ENCODE measurements at places on chromosomes 2 and 18. TPM values are rescaled to one million over a fixed set of nuclear protein-coding genes. Genes with fewer than 3 reads are reported as not detected.

DNA sequence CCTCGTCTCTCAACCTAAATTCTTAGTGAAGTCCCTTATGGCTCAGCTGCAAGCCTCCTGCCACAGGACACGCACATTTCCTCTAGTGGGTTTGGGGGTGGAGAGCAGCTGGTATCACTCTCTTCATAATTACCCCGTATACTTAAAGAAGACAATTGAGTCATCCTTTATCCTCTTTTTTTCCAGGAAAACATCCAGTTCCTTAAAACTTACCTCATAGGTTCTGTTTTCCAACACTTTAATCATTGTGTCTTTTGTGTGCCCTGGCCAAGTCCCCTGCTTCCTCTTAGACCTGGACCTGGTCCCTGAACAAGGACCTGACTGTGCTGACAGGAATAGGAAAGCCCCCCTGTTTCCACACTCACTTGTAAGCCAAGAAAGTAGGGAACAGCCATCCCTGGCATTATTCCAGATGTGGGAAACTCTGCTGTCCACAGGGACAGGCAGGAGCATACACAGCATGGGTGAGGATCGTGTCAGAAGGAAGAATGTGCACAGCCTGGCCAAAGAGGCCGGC, 42.3 kb upstream of the MYO1B start:
- peak; percentile 34 for DNase-seq

DNA sequence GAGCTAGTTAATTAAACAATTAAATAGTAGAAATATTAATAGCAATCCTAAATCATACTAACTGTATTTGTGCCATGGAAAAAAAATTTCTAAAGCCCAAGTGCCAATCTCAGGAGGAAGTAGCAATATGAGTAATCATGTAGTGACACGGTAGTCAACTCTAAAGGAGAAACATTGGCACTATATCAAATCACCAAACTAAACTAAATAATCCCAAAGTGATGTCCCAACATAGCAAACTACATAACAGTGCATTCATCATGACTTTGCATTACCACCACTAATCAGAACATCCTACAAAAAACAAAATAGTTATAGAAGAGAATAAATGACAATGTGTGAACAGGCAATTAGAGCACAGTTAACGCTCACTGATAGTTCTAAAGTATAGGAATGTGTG, 195.1 kb downstream of the EXOC6B start:
- DNase-seq, result no peak

DNA sequence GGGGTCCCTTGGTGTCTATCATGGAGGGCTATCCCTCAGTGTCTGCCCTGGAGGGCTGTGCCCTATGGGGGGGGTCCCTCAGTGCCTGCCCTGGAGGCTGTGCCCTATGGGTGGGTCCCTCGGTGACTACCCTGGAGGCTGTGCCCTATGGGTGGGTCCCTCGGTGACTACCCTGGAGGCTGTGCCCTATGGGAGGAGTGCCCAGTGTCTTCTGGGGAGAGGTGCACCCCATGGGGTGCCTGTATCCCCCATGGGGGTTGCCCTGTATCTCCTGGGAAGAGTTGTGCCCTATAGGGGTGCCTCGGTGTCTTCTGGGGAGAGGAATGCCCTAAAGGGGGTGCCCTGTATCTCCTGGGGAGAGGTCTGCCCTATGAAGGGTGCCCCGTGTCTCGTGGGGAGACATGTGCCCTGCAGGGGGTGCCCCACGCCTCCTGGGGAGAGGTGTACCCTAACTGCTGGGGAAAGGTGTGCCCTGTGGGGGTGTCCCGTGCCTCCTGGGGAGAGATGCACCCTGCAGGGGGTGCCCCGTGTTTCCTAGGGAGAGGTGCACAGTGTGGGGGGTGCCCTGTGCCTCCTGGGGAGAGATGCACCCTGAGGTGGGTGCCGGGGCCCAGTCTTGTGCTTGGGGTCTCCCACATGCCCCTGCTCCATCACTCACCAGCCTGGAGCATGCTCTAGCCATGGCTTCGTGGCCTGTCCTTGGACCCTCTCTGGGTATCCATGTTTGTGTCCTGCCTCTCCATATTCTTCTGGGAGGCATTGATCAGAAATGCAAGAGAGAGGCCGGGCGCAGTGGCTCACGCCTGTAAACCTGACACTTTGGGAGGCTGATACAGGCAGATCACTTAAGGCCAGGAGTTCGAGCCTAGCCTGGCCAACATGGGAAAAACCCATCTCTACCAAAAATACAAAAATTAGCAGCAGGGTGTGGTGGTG, 215.6 kb downstream of the HDAC4 start:
- peak; percentile 14 for DNase-seq

- peak; percentile 78 for DNase-seq
Observed at GRCh38 chr2:120318626-120319025, 27.3 kb upstream of the INHBB start.

Gene SLC9A4
- total RNA-seq, result not detected

- no peak for DNase-seq
Observed at GRCh38 chr2:220227266-220227920, 600.0 kb downstream of the SLC4A3 start.

GRCh38 chr2:111930875-111931274, 32.5 kb downstream of the MERTK start:
- no peak for DNase-seq

Gene CAPN14
- total RNA-seq, result 0.42 TPM

Measured in left ventricle myocardium superior (tissue), 1 donor.